ENCODE measurements at places on chromosomes 5 and 9. TPM values are rescaled to one million over a fixed set of nuclear protein-coding genes. Genes with fewer than 3 reads are reported as not detected.

DNA sequence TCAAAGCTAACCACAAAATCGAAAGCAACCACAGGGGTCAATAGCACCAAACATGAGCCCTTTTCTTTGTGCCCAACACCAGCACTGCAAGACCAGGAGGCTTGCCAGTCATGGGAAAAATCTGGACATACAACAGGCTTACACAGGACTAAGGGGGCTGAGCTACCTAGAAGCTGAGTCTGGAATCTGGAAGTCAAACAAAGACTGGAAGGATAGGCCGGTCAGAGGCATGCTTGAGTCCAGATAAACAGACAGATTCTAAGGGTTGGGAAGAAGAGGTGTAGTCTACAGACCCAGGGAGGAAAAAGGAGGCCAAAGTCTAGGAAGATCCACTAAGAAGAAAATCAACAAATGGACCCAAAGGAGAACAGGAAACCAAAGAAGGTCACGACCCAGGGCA, 73.3 kb downstream of the MYO10 start:
- DNase-seq = no peak

GRCh38 chr5:132747616-132748440, 602 bp downstream of the CCNI2 start:
- DNase-seq = no peak

CCL27 gene
- not detected for total RNA-seq

APBA1 gene
- 8.9 TPM for total RNA-seq

DNA sequence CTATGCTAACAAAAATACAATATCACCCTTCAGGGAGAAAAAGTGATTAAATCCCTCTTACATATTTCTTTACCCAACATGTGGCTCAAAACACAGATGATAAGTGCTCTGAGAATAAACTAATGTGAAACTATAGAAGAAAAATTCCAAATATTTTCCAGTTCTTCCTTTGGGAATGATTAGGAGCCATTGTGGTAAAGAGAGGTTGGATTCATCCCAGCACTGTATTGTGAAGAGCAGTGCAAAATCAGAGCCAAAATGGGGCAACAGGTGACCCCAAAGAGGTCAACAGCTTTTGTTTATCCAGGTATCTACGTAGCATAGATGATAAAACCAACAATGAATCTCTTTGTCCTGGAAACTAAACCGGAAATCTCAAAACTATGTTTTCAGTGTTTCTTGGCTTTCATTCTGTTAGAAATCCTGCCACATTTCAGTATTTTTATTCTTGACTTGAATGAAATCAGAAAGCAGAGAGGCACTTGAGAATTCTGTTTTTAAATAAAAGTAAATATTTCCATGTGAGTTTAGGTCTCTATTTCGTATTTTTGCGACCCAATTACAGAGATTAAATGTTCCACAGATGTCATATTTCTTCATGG, 120.4 kb upstream of the FST start:
- no peak for DNase-seq

- no peak for DNase-seq
Observed at GRCh38 chr9:22043928-22044327, 34.8 kb upstream of the CDKN2B start.

GRCh38 chr9:138063785-138064184, 186.2 kb downstream of the CACNA1B start:
- DNase-seq = peak; percentile 37

DNA sequence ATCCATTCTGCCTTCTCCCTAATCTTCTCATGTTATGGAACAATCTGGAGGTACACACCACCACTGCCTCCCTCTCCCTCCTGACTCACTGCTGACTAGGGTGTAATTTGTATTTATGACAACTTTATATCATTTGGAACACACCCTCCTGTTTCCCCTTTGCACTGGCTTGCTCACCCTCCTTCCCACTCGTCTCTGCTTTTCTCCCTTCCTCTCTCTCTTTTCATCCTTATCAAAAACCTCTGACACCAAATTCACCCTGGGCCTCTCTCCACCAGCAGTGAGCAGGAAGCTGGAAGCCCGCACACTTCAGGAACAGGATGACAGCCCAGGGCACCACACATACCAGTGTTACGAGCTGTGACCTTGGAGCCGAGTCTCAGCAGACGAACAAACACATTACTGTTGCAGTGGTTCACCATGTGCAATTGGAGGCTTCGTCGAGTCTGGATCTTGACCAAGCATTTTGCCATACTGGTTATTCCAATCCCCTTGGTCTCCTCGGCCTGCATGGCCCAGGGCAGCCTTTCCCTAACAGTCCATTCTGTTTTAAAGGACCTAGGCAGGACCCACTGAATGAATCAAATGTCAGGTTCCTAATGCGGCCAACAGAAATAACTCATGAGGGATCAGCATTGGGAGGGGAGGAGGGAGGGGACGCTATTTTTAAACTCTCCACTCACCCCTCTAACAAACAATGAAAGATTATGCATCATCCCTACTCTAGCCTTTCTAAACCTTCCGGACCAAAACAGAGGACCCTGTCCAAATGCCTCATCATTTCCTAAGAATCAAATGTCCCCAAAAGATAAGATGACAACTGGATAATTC, 203.9 kb upstream of the RASEF start:
- DNase-seq = no peak

- no peak for DNase-seq
Observed at GRCh38 chr9:89421595-89421994, 76.3 kb downstream of the SEMA4D start.

DNA sequence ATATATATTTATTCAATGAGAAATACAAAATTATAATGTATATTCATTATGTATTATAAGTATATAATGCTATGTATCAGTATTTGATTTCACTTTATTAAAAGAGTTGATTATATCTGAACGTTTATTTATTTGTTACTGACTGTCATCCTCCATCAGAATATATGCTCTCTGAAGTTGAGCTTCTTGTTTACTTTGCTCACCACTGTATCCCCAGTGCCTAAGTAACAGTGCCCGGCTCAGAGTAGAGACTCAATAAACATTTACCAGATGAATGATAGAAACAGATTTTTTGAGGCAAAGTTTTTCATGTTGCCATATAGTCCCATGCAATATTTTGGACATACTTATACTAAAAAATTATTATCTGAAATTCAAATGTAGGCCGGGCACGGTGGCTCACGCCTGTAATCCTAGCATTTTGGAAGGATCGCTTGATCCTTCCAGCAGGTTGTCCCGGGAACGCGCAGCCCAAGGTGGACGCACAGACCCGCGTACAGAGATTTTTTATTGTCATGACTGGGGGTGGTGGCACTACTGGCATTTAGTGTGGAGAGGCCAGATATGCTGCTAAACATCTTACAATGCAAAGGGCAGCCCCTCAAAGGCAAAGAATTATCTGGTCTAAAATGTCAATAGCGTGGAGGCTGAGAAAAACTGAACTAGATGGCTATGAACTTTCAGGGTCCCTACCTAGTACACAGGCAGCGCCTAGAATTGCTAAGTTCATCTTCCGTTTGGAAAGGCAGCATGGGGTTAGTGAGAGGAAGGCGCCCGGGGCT, 761 bp upstream of the DNAJC25 start:
- no peak for DNase-seq

DNA sequence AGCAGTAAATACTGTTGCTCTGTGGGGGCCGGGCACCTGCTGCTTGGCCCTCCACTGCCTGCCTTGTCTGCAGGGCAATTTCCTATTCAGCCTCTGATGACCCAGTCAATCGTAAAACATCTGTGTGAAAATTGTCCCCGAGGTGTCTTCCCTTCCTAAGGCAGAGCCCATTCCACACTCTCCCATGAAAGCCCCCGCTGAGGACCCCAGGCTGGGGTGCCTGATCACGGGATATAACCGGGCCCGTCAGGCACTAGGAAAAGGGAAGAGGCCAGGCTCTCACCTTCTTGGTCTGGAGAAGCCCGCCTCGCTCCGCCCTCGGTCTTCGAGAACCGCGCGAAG, 27.2 kb upstream of the SCGB3A1 start:
- DNase-seq = no peak

- DNase-seq = no peak
Observed at GRCh38 chr9:35548571-35548970, 56.5 kb upstream of the TESK1 start.

DNA sequence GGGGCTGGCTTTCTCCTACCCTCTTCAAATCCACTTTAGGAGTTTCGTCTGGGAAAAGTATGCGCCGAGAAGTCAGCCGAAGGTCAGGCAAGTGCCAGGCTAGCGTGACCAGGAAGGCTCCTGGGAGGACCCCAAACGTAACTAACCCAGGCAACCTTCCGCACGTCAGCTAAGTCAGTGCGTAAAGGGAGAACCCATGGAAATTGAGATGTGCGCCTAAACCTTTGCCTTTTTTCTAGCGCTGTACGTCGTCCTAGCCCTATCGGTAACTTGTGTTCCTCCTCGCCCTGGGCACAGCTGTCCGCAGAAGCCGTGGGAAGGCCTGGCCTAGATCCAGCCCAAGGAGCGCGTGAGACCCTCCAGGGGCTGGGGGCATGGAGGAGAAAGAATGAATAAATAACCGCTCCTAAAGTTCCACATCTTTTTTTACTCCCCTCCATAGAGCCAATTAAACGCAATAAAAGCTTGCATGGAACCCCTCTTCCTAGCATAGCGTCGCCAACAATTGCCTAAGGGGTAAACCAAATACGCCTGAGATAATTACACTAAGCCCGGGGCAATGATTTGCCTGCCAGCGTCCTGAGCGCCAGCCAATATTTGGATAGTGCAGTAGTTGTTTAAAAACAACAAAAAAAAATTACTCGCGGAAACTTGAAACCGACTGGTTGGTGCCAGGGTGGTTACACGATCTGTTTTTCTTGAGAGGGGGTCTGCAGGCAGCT, 4.0 kb upstream of the FOXB2 start:
- no peak for DNase-seq

DNA sequence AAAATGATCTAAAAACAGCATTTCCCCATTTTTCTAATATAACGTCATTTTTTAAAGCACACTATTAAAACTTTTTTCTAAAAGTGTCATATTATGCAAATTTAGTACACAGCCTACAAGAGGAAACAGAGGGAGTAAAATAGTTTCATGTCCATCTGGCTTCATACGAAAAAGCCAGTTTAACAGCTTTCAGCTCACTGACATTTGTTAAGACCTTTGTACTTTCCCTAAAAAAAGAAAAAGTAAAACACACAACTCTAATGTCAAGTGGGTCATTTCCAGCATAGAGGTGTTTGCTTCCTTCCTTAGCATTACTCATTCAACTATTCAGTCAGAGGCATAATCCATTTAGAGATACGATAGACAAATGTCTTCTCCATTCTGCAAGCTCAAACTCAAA, 49.4 kb downstream of the ABHD17B start:
- DNase-seq = no peak

RAB3C gene
- total RNA-seq = 11.7 TPM

GRCh38 chr5:145811834-145812625, 23.1 kb downstream of the PRELID2 start:
- no peak for DNase-seq

DNA sequence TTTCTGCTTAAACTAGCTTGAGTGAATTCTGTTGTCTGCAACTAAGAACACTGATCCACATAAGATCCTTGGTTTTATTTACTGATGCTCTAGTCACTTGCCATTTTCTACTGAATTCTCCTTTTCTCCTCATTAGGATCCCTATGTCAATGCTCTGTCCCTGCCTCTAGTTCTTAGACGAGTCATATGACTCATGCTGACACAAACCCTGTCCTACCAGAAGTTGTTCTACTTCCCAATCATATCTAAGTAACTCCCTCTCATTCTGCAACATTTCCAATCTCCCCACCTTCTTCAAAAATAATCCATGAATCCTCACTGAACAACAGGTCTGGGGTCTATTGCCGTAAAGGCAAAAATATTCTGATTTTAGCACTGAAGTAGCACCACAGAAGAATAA, 47.1 kb upstream of the DMRT1 start:
- DNase-seq = no peak

GMCL2 gene
- not detected for total RNA-seq

ARID3C gene
- total RNA-seq = not detected

PNPLA7 gene
- 3.2 TPM for total RNA-seq

- no peak for DNase-seq
Observed at GRCh38 chr9:10331157-10331556, 281.6 kb downstream of the PTPRD start.

SYNPO gene
- total RNA-seq = 183 TPM

FST gene
- total RNA-seq = 19.2 TPM

ARHGEF37 gene
- 10.7 TPM for total RNA-seq

PCDHB8 gene
- 3.5 TPM for total RNA-seq

CHSY3 gene
- 4.9 TPM for total RNA-seq

PCDHGB1 gene
- 2.8 TPM for total RNA-seq

- DNase-seq = no peak
Observed at GRCh38 chr9:133670466-133670865, 34.3 kb downstream of the DBH start.

DNA sequence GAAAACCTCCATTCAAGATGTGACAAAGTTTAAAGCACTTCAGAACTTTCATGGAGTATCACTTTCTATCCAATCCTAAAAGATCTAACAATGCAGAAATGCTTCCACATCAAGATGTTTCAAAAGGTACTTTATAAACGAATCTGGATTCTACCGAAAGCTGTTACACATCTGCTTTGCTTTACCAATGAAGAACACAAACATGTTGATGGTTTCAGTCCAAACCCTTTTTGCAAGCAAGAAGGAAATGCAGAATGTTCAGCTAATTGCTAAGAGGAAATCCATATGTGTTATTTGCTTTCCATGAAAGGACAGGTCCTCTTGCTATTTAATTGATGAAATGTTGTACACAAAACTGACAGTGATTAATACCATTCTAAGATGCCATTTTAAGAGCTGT, 419.6 kb downstream of the EFNA5 start:
- no peak for DNase-seq

KCNT1 gene
- total RNA-seq = 0.38 TPM

CATSPER3 gene
- total RNA-seq = 0.43 TPM

GRCh38 chr5:127938746-127939145, 144.8 kb upstream of the SLC12A2 start:
- DNase-seq = no peak

- peak; percentile 42 for DNase-seq
Observed at GRCh38 chr5:118506217-118506852, 482.0 kb downstream of the DTWD2 start.

DNA sequence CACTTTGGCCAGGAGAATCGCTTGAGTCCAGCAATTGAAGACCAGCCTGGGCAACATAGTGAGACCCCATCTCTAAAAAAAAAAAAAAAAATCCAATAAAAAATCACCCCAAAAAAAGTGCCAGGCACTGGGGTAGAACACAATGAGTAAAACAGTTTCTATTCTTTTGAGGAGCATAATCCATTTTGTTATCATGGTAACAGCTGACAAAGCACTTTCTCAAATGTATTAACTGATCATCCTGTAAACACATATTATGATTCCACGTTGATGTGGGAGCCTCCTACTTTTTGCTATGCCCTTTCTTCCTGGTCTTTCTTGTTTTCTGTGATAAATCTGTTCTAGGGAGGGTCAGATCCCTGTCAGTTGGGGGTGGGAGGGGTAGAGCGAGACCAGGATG, 20.7 kb upstream of the FAM13B start:
- no peak for DNase-seq

- DNase-seq = no peak
Observed at GRCh38 chr9:4362281-4362680, 62.4 kb upstream of the GLIS3 start.

YIPF5 gene
- total RNA-seq = 47.5 TPM

DNA sequence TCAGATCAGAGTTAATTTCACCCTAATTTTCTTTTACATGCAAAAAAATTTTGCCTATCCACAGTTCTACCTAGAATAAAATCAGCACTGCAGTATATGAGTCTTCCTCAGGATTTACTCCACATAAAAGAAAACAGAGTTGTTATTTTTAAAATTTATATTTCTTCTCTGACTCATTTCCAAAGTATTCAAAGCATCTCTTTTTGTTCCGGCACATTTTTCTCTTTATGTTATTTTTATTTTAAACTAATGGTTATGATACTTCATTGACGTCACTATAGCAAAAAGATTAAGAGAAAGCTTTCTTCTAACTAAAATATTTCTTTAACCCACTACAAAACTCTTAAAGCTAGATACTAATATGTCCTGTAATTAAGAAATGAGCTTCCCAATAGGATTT, 590.4 kb downstream of the PRELID2 start:
- DNase-seq = no peak

Measured in posterior vena cava (tissue), 2 donors.